ENCODE measurements at places on chromosomes 3 and 15. TPM values are rescaled to one million over a fixed set of nuclear protein-coding genes. Genes with fewer than 3 reads are reported as not detected.

CCR8 gene
- total RNA-seq: not detected

- no peak for ATAC-seq
Observed at GRCh38 chr3:52838561-52839267, 3.9 kb upstream of the MUSTN1 start.

DNA sequence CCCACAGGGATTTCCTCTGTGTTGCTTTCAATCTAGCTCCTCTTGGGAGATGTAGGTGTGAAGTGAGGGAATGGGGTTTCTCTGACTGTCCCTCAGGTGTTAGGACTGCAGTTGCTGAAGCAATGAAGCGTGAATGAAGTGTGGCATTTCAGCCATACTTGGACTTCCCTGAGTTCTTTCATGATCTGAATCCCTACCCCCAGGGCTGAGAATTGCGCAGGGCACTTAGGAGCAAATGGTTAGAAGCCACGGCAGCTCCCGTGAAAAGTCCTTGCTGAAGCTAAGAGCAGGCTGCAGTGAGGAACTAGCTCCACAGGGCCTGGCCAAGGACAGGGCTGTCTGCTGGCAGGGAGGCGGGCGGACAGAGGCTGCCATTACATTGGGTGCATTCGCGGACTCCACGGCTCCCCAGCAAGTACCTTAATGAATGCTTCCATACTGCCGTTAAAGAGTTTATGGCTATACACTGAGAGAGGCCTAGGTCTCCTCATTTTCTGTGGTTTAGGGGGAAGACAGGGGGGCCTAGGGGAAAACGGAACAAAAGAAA lies 69.0 kb upstream of the RAD18 start:
- no peak for ATAC-seq

ZBED2 gene
- not detected for total RNA-seq

GRCh38 chr15:38297623-38298388 lies 45.2 kb downstream of the SPRED1 start:
- ATAC-seq: no peak

LINGO1 gene
- total RNA-seq: 0.13 TPM

DNA sequence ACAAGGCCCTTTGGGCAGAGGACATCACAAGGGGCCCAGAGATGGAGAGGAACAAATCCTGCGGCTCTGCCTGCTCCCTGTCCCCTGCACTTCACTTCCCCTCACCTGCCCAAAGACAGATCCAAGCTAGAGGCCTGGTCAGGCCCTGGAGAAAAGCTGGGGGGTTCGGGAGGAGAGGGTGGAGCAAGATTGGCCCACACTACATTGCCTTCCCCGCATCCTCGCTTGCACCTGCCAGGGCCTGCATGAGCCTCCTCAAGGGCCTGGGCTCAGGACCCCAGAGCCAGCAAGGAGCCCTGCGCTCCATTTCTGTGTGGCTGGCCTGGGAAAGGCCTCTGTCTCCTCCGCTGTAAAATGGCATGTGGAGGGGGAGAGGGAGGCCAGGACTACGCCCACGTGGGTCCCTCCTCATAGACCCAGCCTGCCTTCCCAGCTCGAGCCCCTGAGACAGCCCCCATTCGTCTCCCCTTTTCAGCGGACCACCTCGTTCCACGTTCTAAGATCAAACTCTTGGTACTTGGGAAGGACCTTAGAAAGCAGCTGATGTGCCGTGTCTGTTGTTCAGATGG lies 106.0 kb downstream of the HMG20A start:
- no peak for ATAC-seq

- no peak for ATAC-seq
Observed at GRCh38 chr3:71857956-71858355, 73.0 kb upstream of the PROK2 start.

- no peak for ATAC-seq
Observed at GRCh38 chr15:65204236-65204930, 6.9 kb downstream of the CILP start.

- no peak for ATAC-seq
Observed at GRCh38 chr15:77228828-77229227, 157.9 kb upstream of the TSPAN3 start.

DNA sequence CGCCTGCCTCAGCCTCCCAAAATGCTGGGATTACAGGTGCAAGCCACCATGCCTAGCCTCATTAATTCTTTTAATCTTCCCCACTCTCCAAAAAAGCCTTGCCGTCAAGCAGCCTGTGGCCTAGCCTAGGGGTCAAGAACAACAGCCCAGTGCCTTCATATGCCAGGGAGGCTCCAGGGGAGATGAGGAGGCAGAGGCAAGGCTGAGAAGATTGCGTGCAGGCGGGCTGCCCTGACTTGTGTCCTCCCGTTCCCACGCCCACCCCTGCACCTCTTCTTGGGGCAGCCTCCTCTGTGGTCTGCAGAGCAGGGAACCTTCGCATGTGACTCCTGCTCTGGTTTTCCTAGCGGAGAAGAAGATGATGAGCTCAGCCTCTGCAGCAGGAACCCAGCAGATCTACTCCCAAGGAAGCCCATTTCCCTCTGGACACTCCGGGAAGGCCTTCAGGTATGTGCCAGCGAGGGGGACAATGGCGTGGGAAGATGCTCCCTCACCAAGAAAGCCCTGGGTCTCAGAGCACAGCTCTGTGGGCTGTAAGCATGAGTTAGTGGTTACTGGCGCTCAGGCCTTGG lies 118.5 kb upstream of the ABHD17C start:
- no peak for ATAC-seq

GRCh38 chr3:140223631-140224030 lies 288.6 kb downstream of the CLSTN2 start:
- ATAC-seq: no peak

- ATAC-seq: no peak
Observed at GRCh38 chr3:191345334-191345733, 15.0 kb upstream of the UTS2B start.

DNA sequence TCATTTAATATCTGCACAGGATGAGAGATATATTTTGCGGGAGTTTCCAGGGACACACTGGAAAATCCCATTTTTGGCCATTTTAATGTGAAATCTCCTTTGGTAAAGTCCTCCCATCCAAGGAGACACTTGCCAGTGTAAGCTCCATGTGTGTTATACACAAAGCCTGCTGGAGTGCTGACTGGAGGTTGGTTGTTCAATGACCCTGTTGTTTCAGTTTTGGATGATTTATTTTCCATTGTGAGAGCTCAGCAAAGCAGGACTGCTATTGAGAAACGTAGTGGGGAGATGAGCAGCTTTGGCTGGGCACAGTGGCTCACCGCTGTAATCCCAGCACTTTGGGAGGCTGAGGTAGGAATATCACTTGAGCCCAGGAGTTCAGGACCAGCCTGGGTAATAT lies 127.7 kb downstream of the NUP210 start:
- no peak for ATAC-seq

SOX14 gene
- not detected for total RNA-seq

DNA sequence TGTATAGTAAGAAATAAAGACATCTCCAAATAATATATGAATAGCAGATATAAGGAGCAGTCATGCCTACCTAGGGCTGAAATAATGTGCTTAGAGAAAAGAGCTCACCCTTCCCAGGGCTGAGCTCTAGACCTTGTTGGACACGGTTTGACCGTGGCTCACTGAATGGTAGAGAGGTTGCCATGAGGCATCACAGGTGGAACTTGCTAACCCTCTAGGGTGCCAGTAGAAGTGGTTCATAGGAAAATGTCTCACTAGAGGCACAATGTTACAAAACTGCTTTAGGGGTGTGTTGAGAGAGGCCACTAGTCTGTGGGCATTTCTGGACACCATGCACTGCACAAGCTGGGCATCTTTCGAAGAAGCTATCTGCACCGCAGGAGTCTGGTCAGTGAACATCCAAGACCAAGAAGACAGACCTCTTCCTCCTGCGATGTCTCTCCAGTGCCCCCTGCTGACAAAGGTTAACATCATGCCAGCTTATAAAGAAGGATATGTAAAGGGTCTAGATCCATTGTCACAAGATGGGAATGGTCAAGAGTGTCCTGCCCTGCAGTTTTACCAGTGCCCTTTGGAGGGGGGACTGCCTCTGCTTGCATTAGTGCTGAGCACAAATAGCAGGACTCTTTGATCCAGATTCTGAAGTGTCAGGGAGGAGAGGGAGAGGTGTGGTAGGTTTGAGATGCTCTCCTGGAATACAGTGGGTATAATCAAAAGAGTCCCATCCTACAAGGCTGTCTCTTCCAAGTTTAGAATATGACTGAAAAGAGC lies 266.8 kb downstream of the ZNF385D start:
- ATAC-seq: peak; percentile 28

DNA sequence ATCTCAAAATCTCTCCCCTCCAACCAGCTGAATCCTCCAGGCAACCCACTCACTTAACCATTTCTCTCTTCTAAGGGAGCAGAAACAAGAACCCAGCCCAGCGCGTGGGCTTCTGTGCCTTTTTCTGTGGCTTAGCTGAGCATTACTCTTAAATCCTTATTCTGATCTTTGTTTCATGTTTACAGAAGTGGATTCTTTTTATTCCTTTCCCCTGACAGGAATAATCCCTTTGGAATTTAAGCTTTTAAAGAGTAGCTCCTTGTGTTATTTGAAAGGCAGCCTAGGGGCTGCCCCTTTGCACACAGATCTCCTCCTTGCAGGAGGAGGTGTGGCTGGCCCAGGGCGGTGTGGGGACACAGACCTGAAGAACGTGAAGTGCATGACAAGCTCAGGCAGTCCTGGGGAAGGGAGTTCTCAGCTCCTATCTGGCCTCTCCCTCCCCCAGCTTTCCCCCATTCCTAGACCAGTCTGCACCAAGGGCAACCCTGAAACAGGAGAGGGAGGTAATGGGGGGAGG lies 77.1 kb upstream of the UBE2E1 start:
- peak; percentile 26 for ATAC-seq

DNA sequence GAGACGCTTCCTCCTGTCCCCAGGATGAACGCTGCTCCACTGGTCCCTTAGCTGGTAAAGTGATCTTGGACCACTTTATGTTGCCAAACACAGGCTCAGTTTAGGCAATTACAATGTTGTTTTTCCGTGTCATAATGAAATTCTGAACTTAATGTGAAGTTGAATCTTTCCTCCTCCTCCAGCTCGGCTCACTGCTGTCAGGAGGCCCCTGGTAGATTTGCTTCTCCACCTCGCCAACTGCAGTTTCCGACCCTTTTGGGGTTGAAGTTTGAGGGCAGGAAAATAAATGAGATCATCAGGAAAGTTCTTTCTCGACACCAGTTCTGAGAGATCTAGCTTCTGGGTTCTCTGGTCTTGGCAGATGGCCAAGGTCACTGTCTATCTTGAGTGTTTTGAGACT lies 27.8 kb downstream of the CFAP161 start:
- ATAC-seq: no peak

GRCh38 chr3:161852744-161853143 lies 356.1 kb downstream of the OTOL1 start:
- ATAC-seq: no peak

IL5RA gene
- total RNA-seq: 0.72 TPM

STX19 gene
- not detected for total RNA-seq

GLT8D1 gene
- 36.9 TPM for total RNA-seq

CCDC191 gene
- 4.3 TPM for total RNA-seq

SLC51A gene
- not detected for total RNA-seq

DNA sequence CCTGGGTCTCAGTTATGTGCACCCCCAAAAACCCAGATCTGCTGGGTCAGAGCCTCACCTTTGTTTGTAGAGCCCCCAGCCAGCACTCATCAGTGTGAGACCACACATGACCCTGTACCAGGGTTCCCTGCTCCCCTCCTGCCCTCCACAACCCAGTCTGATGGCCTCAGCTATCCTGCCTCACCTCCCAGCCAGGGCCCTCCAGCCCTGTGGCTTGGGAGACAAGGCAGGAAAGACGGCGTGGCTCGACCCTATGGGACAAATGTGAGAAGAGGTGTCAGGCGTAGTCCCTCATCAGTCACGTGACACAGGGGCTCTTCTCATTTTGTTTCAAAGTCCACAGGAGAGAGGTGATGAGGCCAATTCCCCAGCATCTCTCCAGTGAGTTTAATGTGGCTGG lies 28.3 kb upstream of the PRR23E start:
- ATAC-seq: no peak

DNA sequence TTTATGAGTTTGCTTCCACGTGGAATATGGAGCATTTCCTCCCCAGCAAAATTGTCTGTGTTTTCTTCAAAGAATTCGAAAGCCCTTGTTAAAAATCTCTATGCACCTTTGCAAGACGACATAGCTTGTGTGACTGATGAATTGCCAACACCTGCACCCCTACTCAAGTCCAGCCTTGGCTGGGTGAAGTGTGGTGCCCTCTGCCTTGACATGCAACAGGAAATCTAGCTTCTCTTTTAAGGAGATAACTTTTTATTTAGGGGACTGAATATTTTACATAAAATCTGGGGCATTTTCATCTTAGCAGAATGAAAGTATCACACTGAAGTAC lies 647 bp downstream of the HMG20A start:
- ATAC-seq: no peak

WNT7A gene
- total RNA-seq: not detected

LMAN1L gene
- total RNA-seq: not detected

- ATAC-seq: no peak
Observed at GRCh38 chr3:32842531-32842931, 24.7 kb downstream of the TRIM71 start.

DNA sequence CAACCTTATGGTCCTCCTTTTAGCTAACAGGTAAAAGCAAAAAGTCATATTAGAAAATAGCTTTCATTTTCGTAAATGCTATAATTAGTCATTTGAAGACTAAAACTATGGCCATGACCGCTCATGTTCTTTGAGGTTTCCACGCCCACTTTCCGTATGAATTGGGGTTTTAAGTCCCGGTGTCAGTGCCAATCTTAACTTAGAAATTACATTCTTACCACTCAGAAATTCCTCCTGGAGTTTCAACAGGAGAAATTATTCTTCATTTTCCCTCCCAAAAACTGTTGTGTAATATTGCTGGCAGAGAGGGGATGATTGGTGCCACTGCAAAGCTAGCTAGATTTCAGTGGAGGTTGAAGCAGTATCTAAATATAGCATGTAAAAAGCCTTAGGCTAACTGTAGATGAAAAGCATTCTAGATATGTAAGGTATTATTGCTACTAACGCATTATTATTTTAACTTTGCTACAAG lies 71.0 kb upstream of the MDFIC2 start:
- peak; percentile 55 for ATAC-seq

- ATAC-seq: no peak
Observed at GRCh38 chr3:21654241-21654640, 96.8 kb downstream of the ZNF385D start.

DNA sequence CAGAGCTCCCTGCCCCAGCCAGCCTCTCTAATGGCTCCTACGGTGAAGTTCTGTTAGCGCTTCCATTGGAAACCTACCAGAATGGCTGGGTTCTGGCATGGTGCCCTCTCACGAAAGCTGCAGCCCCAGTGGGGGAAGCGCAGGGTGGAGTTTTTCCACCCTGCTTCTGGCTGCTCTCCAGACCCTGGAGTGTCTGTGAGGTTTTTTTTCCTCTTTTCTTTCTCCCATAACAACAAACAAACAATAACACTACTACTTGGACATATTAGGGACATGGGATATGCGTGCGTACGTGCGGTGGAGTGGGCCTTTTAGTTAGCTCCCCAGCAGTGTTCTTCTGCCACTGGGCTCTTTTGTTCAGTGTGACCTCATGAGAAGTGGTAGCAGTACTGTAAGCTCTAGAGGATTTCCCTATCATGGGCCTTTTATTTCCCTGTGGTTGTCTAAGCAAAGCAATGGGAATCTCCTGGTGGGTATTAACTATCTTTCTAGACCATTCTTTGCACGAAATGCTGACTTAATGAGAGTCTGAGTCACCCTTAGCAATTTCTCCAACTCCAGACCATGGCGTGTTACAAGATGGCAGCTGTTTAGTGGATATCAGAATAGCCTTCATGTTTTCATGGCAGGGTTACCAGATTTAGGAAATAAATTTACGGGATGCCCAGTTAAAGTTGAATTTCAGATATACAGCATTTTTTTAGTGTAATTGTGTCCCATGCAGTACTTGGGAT lies 161.9 kb downstream of the FNDC3B start:
- peak; percentile 68 for ATAC-seq

- ATAC-seq: no peak
Observed at GRCh38 chr15:85116925-85117646, 135.4 kb downstream of the PDE8A start.
